Fibroblast of skin of right biceps (primary cell): ENCODE measurements at places on chromosomes 3 and 15.

DNA sequence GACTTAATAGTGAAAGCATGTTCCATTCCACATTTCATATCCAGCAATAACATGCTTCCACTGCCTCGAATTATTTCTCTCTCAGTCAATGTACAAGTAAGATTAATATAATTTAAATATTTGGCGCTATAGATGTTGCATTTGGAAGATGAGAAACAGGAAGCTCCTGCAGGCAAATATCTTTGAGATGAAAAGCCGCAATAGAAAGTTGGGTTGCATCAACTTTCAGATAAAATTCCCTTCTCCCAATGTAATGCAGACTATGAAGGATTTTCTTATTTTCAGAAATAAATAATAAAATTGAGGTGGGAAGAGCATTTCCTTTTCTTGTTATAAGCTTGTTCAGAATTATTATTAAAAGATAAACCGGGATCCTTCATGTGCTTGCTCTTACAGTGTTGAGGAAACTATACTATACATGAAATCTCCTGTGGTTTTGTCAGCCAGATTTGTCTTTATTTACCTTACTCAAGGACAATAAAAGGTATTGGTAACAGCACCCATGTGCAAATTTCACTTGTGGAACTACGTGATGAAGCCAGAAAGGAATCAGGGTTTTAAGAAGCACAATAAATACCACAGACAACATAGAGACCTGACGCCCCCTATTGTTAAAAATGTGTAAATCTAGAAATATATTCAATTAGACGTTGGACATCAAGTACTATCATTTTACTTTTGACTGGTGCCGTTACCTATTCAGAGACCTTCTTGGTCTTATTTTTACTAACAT is 307.0 kb downstream of the ARPP21 start:
- peak; percentile 35 for DNase-seq

DNA sequence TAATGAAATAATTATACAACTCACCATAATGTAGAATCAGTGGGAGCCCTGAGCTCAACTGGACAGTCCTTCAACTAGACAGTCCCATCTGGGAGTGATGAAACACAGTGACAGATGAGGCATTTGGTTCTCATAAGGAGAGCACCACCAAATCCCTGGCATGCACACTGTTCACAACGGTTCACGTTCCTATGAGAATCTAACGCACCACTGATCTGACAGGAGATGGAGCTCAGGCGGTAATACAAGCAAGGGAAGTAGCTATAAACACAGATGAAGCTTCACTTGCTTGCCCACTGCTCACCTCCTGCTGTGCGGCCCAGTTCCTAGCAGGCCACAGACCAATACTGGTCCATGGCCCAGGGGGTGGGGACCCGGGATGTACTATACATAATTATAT is 17.0 kb downstream of the PRKAR2A start:
- no peak for DNase-seq

DNA sequence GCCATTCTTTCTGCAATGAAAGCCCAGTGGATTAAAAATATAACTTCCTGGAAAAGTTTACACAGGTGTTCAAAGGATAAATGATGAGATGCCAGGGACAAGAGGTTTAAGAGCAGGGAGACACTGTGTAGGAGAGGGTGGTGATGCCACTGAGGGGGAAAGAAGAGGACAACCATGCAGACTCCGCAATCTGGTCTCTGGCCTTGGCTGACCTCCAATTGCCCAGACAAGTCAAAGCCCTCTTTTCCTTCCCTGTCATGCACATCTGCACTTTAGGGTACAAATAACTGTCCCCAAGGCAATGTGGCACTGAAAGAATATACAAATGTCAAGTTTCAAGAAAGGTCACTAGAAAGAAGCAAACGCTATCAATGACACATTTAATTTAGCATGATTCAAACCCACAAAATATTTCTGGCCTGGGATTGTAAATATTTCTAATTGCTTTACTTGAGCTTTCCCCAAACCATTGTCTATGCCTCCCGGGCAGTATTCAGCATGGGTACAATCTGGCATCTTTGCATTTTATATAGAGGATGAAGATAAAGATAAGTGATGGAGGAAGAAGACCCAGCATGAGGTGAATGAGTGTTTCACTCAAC is 319.4 kb downstream of the PLCL2 start:
- DNase-seq: no peak

- DNase-seq: no peak
Measured at GRCh38 chr3:153573481-153573880, 411.5 kb downstream of the RAP2B start.

DNA sequence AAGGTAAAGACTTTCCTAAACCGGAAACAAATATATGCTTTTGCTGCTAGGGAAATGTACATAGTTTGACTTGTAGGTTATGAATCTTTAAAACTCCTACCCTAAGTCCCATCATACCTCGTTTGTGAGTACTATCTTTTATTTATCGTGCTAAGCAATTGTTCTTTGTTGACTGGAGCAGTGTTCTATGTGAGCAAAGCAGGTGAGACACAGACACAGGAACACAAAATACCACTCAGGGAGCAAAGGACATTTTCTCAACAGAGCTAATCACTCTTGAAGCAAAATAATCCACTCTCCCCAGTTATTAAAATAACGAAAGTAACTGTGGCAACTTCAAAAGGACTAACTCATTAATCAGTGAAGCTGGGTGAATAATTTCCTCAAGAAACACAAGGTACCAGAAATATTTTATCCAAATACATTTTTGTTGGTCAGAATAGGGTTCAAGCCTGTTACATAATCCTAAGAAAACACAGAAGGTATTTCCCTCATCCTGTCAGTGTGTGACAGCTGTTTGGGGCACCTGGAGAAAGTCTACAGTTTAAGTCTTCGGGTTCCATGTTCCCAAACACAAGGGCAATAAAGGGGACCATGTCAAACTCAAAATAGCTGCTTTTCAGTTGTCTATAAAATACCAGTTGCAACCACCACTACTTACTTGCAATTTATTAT is 407.7 kb downstream of the FOXP1 start:
- no peak for DNase-seq

DNA sequence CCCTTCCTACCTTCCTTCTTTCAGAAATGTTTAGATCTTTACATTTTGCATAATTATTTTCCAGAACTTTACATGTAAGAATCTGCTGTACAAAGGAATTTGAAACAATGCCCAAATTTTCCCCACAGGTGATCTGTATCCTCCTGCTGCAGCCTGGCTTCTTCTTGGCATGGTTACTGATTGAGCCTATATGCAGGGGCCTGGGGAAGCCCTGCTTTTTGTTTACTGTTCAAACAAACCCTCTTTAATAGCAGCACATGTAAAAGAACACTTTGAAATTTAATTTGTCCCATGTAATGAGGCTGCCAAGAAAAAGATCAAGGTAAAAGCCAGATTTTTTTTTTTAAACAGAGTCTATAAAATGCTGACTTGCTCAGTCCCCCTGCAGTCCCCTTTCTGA is 432.2 kb downstream of the TUSC7 start:
- no peak for DNase-seq

- DNase-seq: no peak
Measured at GRCh38 chr3:12490547-12490946, 6.3 kb downstream of the TSEN2 start.

DNA sequence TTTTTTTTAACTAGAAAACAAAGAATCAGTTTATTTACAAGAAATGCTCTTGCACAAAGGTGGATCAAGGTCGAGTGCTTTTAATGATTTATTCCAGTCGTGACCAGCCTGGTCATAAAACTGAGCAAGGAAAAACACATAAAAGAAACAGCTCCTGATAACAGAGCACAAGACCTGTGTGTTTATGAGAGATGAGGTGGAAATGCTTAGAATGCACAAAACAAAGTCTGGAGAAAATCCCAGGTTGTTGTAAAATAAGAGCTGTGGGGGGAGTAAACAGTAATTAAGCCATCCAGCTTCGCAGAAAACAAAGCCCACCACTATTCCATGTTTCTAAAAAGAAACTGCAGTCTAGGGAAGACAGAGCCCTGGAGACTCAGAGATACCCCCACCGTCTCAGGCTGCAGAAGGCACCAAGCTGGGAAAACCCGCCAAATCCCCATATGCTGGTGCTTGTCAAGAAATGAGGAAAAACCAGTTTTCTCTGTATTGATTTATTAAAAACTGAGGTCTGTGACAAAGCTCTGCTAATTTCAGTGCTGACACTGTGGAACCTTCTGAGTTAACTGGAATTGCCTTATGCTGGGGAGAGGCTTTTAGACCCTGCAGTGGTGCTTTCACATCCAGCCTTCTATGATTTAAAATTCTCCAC is 139.3 kb downstream of the ADAMTS17 start:
- no peak for DNase-seq

GRCh38 chr3:140602781-140603180 is 75.1 kb upstream of the TRIM42 start:
- DNase-seq: no peak

DNA sequence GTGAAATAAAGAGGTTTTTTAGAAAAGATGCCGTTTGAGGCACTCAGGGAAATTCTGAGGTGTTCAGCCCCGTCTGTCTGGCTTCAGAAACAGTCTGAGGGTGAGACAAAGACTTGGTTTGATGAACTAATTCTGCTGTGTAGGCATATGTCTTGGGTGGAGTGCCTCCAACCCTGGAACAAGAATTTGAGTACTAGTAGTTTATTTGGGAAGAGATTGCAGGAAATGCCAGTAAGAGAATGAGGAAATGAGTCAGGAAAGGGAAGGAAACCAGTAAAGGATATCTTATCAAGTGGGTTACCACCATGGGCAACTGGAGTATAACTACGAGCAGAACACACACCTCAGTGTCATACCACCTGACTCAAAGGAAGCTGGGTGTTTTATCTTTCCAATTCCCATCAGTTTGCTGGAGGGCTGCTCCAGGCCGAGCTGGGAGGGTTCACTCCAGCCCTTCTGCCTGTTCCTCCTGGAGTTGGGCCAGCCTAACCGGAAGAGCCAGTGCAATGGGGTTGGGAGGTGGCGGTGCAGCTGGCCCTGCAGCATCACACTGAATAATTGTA is 75.3 kb downstream of the TGFBR2 start:
- DNase-seq: peak; percentile 51
